COR-L47 (cell line): ENCODE measurements at places on chromosomes 6 and 20.

DNA sequence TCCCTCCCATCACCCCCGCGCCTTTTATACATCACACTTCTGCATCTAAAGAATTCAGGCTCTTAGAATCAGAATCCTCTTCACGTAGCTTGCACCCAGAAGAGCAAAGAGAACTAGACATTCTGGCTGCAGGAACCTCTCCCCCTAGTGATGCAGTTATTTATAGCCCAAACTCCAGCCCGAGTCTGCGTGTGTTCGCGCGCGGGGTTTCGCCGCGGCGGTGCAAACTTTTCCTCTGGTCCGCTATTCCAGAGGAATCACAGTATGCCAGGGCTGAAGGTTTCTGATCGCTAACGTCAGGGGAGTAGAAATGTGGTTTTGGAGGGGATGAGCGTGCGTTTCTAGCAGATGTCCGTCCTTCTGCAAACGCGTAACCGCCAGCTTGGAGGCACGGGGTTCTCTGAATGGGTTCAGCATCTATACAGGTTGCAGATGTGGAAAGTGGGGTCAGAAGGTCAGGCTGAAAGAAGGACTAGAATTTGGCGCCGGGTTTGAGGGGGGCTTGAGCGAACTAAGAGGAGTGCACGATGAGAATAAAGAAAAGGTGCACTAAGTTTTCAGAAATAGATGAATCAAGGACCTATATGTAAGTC lies 1.8 kb downstream of the EPHA7 start:
- DNase-seq, result peak; percentile 67

DNA sequence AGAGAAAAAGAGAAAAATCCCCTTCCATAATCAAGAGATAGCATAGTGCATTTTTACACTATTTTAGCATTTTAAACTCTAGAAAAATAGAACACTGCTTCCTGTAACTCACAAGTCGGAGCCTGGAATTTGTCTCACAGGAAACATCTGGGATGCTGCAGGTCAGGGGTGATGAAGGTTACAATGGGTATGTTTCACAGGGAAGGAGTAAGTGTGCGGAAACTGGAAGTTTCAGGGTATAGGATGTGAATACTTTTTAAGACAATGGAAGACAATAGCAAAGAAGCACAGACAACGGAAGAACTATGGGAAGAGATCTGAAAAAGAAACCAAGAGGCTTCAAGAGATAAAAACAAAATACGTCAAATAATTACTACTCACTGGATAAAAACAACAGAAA lies 361.0 kb upstream of the MARCKS start:
- no peak for DNase-seq

GRCh38 chr6:82035526-82035925 lies 212.0 kb downstream of the IBTK start:
- no peak for DNase-seq

- DNase-seq, result no peak
Measured at GRCh38 chr20:11267131-11267761, 593.4 kb upstream of the JAG1 start.

DNA sequence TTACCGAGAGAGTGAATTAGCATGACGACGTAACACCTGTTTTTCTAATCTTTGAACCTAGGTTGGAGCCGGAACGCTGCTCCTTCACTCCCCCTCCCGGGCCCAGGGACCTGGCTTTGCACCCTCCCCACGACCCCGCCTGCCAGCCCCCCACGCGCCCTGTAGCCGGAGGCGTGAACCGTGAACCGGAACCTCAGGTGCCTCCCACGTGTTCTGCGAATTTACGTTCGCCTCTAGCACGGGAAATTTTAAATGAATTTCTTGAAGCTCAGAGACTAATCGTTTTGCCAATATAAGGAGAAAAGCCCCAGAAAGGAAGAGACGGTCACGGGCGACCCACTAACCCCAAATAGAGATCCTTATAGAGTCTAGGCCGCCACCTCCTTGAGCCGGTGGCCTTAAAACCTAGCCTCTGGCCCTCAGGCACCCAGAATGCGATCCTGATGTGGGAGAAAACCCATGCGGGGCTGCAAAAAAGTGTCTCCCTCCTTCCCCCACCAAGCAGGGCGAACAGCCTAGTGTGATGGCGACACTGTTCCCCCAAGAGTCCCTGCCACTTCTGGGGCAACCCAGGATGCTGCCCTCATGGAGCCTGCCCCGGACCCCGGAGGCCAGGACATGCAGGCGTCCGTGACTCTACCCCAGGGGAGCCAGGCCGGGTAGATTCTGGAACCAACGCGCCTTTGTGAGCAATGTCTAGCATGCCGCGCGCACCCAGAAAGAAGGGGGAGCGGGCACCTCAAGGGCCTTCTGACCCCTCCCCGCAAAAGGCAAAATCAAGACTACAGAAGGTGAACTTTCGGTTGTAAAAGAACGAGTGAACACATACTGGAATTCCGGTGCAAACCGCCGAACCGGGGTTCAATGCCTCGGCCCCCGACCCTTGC lies 2.7 kb upstream of the SIM1 start:
- no peak for DNase-seq

DNA sequence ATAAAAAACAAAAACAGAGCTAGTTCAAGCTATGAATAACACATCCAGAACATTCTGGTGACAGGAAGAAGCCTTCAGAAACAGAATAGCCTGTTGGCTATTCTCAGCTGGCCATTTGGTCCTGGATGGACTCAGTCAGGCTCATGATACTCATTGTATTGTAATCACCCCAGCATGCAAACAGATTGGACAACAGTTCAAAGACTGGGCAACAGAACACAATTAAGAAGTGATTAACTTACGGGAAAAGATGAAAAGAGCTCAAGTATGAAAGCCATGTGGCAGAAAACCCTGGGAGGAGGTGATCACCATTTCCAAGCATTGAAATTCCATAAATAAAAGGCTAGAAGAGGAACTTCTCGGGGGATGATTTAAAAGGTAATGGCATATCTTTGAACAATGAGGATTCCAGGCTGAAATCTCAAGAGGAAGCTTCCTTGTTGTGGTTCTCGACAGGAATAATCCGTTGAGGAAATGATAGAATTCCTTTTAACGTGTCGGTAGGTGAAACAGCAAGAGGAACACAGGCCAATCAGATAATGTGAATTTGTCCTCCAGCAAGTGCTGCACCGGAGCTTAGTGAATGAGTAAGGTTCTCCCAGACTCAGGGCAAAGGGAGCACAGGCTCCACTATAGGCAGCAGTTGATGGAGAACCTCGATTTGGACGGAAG lies 172.4 kb downstream of the BCAS1 start:
- DNase-seq, result no peak

GRCh38 chr6:2630359-2630758 lies 120.4 kb downstream of the MYLK4 start:
- no peak for DNase-seq
